ENCODE measurements at places on chromosomes 2 and 18. TPM values are rescaled to one million over a fixed set of nuclear protein-coding genes. Genes with fewer than 3 reads are reported as not detected.

ATP9B gene
- total RNA-seq, result 25.3 TPM

TMEM37 gene
- not detected for total RNA-seq

ITGB6 gene
- total RNA-seq, result 0.34 TPM

DSG1 gene
- not detected for total RNA-seq

TFCP2L1 gene
- total RNA-seq, result not detected

ACAA2 gene
- 51.6 TPM for total RNA-seq

SALL3 gene
- total RNA-seq, result 2.3 TPM

UCN gene
- 2.1 TPM for total RNA-seq

COL3A1 gene
- 1.00 TPM for total RNA-seq

BMP10 gene
- not detected for total RNA-seq

TWSG1 gene
- 50.6 TPM for total RNA-seq

POTEI gene
- not detected for total RNA-seq

TMEM247 gene
- total RNA-seq, result not detected

BOLL gene
- total RNA-seq, result not detected

MBP gene
- total RNA-seq, result 599 TPM

REG1B gene
- total RNA-seq, result not detected

CFC1 gene
- not detected for total RNA-seq

IL1R2 gene
- total RNA-seq, result not detected

WNT10A gene
- not detected for total RNA-seq

RIOK3 gene
- 31.2 TPM for total RNA-seq

Measured in melanocyte of skin (primary cell).